NCI-H1694 (cell line): ENCODE measurements at places on chromosomes 7 and 10.

GRCh38 chr7:84069999-84070500, 124.5 kb downstream of the SEMA3A start:
- DNase-seq = no peak

- no peak for DNase-seq
These were observed 45.1 kb downstream of the AMZ1 start for GRCh38 chr7:2732959-2733584.

DNA sequence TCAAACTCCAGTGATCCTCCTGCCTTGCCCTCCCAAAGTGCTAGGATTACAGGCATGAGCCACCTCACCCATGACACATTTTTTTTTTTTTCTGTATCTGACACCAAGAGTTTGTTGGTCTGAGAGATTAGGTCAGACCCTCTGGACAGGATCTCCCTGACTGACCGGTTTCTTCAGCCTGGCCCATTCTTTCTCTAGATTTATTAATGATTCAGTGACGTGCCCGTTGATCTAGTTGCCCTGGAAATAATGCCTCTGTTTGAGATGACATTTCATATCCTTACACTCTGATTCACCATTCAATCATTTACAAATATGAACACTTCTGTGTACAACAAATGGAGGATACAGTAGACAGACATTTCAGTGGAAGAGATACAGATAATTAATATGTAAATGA, 1.4 kb upstream of the ZNF212 start:
- DNase-seq = no peak

GRCh38 chr10:30505543-30506298, 71.7 kb downstream of the MAP3K8 start:
- no peak for DNase-seq
